Kidney epithelial cell (primary cell): ENCODE measurements at places on chromosomes 6 and 20.

DNA sequence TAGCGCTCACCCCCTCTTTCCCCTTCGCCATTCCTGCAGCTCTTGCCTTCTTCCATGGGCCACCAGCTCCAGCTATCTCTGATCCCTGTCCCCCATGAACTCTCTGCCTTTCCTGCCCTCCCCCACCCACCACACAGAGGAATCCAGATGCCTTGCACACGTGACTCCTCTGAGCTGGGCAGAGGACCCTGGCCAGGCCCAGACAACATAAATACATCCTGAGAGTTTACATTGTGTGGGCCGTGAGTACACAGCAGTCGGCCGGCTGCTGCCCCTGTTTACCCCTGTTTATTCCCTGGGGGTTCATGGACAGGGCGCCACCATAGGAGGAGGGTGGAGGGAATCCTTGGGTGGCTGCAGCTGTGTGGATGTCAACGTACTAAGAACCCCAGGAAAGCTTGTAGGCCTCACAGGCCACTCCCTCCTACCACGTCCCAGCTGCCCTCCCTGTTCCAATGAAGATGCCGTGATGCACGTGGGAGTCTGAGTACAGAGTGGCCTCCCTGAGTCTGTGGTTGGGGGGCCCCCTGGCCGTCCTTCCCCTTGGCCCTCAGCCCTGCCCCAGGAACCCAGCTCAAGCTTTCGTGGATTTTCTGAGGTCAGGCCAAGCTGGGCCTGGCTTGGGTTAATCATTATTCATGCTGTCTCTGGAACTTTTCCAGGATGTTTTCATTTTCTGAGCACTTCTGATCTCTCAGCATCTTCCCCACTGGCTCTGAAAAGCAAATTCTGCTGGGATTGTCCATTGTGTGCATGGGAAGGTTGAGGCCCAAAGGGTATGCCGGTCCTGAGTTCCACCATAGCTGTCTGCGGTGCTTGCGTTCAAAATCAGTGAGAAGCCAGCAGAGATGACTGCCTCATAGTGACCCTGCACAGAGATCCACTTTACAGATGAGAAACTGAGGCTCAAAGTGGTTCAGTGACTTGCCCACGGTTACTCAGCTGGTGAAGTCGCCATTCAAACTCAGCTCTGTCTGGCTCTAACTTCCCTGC is 136.3 kb downstream of the MRPL14 start:
- DNase-seq = no peak

- no peak for DNase-seq
Measured at GRCh38 chr6:149014631-149015534, 268.1 kb downstream of the UST start.

- DNase-seq = no peak
Measured at GRCh38 chr6:24920136-24920535, 15.6 kb downstream of the RIPOR2 start.

DNA sequence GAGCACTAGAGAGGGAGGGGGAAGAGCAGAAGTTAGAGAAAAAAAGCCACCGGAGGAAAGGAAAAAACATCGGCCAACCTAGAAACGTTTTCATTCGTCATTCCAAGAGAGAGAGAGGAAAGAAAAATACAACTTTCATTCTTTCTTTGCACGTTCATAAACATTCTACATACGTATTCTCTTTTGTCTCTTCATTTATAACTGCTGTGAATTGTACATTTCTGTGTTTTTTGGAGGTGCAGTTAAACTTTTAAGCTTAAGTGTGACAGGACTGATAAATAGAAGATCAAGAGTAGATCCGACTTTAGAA is 2.0 kb downstream of the ID4 start:
- no peak for DNase-seq

DNA sequence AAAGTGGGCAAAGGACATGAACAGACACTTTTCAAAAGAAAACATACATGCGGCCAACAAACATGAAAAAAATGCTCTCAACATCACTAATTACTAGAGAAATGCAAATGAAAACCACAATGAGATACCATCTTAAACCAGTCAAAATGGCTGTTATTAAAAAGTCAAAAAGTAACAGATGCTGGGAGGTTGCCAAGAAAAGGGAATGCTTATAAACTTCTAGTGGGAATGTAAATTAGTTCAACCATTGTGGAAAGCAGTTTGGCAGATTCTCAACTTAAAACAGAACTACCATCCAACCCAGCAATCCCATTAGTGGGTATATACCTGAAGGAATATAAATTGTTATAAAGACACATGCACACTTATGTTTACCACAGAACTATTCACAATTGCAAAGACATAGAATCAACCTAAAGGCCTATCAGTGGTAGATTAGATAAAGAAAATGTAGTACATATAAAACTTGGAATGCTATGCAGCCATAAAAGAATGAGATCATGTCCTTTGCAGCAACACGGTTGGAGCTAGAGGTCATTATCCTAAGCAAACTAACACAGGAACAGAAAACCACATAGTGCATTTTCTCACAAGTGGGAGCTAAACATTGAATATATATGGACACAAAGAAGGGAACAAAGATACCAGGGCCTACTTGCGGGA is 16.3 kb downstream of the CENPQ start:
- DNase-seq = no peak

- DNase-seq = no peak
Measured at GRCh38 chr20:1700990-1701389, 43.4 kb upstream of the SIRPG start.

GRCh38 chr6:164099269-164099865 is 684.8 kb downstream of the QKI start:
- DNase-seq = no peak

- DNase-seq = no peak
Measured at GRCh38 chr6:104434519-104434918, 425.2 kb downstream of the HACE1 start.

- DNase-seq = peak; percentile 52
Measured at GRCh38 chr6:163958646-163959045, 544.1 kb downstream of the QKI start.

DNA sequence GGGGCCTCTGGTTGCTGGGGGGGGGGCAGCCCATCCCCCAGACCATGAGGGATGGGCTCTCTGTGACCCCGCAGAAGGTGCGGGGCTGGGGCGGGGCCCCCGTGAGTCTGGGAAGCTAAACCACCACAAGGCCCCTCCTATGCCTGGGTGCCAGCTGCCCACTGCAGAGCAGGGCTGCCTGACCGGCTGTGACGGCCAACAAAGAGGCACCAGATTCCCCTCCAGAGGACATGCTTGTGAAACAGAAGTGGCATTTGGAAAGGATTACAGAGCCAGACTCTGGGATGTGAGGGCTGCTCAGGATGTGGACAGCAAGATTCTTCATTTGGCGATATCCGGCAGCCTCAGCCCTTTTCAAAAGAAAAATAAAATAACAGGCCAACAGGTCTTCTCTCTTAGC is 16.5 kb upstream of the NTSR1 start:
- DNase-seq = no peak

- DNase-seq = no peak
Measured at GRCh38 chr20:46920114-46920513, 25.5 kb downstream of the EYA2 start.

GRCh38 chr6:170347091-170347490 is 40.5 kb downstream of the FAM120B start:
- DNase-seq = peak; percentile 4

- no peak for DNase-seq
Measured at GRCh38 chr6:10309457-10310329, 105.2 kb downstream of the TFAP2A start.

DNA sequence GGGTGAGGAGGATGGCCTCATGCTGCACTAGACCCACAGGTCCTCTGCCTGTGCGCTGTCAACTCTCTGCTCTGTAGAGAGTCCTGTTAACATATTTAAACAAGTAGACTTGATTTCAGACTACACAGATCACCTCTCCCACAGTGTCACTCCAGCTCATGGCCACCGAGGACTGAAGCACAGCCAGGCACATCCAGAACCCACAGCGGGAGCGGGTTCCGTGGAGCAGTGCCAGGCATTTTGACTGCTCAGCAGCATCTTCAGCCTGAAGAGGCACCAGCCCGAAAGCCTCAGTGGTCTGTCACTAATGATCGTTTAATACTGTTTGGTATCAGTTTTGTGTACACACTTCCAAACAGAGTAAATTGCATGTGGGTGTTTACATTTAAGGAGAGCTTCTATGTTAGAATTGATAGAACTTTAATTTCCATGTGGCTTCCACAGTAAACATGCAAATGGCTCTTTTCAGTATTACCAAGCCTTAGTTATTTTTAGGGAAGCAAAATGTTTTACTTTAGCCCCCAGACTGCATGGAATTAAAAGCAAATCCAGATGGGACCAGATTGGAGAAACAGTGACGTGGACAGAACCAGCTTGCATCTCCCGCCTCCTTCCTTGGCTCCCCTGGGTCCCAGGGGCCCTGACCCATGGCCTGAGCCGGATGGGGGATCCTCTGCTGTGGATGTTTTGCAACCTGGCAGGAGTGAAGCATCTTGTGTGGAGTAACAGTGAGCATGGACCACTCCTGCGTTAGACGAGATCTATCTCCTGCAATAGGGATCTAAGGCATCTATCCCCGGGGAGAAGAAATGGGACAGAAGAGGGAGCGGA is 196.7 kb upstream of the CDH4 start:
- DNase-seq = no peak

- DNase-seq = no peak
Measured at GRCh38 chr6:56794421-56794820, 151.7 kb upstream of the DST start.

DNA sequence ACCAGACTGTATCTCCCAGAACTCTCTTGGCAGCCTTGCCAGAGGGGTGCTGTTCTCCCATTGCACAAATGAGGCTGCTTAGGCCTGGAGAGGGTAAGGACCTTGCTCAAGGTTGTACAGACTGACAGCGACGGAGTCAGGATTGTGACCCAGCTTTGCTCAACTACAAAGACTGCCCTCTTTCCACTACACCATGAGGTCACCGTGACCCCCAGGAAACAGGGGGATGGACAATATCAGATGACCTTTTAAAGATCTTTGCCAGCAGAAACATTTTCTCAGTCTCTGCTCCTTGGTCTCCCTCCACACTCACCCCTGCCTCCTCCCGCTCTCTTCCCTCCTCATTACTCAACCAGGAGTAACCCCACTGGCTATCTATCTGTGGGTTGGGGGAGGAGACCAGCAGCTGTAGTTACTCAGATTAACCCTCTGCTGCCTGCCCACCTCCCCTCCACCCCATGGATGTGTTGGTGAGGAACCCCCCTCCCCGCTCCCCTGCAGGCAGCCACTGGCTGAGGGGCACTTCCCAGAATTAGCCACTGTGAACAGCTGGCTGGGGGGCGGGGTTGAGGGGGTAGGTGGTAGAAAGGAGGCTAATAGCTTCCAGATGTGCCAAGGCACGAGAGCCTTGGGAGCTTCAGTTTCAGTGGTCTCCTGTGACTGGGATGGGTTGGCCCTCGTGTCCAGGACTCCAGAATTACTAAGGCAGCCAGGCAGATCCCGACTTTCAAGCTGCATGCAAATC is 26.9 kb upstream of the MRPS18A start:
- DNase-seq = no peak

DNA sequence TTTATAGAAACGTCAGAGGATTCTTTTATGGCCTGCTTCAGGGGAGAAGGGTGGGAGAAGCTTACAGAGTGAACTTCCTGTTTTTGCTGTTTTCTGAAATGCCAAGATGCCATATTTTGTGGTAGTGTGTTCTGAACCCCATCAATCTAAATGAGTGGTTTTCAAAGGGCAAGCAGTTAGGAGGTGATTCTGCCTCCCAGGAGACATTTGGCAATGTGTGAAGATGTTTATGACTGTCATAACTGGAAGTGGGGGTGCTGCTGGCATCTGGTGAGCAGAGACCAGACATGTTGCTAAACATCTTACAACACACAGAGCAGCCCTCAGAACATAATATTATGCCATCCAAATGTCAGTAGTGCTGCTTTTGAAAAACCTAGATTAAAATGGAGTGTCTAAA is 6.0 kb upstream of the PRL start:
- no peak for DNase-seq
